D721Med (cell line): ENCODE measurements at places on chromosomes 3 and 15.

DNA sequence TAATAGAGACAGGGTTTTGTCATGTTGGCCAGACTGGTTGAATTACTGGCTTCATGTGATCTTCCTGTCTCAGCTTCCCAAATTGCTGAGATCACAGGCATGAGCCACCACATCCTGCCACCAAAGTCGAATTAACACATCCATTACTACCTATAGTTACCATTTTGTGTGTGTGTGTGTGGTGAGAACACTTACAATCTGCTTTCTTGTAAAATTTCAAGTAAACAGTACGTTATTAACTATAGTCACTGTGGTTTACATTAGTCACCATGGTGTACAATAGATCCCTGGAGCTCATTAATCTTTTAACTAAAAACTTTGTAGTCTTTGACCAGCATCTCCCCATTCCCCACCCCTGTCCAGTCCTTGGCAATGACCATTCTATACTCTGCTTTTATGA is 270.0 kb downstream of the NAALADL2 start:
- no peak for DNase-seq

DNA sequence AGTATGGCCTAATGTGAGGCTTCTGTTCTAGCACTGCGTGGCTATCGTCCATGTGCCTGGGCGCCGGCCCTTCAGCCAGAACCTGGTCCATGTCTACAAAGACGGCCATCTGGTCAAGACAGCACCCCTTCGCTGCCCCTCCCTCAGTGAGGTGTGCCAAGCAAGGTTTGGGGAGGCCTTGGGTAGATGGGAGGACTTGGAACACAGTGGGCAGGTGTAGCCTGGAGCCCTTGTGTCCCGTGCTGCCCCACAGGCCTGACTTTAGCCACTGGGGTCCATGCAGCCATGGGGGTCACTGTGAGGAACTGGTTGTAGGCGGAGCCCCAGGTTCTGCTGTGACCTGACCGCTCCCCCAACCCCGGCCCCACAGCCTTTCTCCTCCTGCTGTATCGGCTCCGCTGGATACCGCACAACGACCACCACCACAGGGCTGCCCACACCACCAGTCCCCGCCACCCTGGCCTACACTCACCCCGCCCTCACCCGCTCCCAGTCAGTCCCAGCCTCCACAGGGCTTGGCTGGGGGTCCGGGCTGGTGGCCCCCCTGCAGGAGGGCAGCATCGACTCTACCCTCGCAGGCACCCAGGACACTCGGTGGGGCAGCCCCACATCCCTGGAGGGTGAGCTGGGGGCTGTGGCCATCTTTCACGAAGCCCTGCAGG is 16.6 kb downstream of the NBEAL2 start:
- DNase-seq = no peak

GRCh38 chr15:42239528-42240182 is 31.6 kb upstream of the VPS39 start:
- no peak for DNase-seq

- DNase-seq = no peak
Observed at GRCh38 chr3:64019271-64019670, 4.0 kb downstream of the PSMD6 start.

DNA sequence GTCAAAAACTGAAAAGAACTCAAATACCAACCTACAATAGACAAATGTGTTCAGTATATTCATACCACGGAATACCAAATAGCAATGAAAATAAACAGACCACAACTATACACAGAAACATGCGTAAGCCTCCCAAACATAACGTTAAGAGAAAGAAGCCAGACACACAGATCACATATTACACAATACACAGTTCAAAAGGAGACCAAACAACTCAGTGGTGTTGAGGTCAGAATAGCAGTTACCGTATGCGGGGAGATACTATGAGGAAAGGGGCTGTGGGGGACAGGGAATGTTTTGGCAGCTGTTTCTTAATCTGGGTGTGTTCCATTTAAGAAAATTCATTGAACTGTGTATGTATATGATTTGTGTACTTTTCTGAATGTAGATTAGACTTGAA is 6.6 kb downstream of the OSBPL10 start:
- no peak for DNase-seq
